ENCODE measurements at places on chromosomes 7 and 10.

DNA sequence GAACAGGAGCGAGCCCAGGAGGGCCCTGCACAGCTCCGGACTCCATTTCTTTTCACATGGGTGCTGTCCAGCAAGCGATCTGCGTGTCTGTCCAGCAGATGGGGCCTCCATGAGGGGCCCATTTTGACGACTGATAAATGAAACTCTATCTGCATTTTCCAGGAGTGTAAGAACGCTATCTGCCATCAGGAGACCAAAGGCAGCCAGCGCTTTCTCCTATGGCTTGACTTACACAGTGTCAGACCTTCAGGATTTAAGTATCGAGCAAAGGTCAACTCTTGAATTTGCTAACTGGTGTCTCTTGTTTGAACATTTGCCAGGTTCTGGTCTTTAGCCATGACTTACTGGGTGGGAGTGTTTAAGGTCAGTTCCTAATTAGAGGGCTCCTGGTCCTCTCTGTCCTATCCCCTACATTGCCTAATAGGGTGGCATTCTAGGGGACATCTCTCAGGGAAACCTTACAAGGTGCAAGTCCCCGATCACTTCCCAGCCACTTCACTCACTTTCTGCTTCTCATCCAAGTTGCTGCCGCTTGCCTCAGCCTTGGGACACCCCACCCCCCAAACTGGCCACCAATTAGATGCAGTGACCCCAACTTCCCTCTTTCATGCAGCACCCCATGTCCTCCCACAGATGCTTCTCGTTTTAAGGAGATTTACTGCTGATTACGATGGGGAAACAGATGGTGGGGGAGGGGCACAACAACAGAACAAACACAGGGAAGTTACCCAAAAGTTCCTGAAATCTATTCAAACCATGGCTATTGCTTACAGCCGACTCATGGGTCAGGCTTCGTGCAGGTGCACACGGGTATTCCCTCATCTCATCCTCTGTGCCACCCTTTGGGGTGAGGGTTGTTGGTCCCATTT is 20.0 kb downstream of the VSIR start:
- no peak for DNase-seq

GRCh38 chr7:97179454-97180104 is 62.1 kb downstream of the SDHAF3 start:
- DNase-seq, result peak; percentile 59

- DNase-seq, result no peak
These were observed 57.2 kb downstream of the CALML3 start for GRCh38 chr10:5581670-5582566.

GRCh38 chr10:98323221-98324164 is 55.5 kb upstream of the LOXL4 start:
- DNase-seq, result no peak

GRCh38 chr10:93267521-93267920 is 193.8 kb downstream of the CYP26A1 start:
- no peak for DNase-seq

GRCh38 chr7:91614431-91614830 is 266.1 kb downstream of the MTERF1 start:
- no peak for DNase-seq

DNA sequence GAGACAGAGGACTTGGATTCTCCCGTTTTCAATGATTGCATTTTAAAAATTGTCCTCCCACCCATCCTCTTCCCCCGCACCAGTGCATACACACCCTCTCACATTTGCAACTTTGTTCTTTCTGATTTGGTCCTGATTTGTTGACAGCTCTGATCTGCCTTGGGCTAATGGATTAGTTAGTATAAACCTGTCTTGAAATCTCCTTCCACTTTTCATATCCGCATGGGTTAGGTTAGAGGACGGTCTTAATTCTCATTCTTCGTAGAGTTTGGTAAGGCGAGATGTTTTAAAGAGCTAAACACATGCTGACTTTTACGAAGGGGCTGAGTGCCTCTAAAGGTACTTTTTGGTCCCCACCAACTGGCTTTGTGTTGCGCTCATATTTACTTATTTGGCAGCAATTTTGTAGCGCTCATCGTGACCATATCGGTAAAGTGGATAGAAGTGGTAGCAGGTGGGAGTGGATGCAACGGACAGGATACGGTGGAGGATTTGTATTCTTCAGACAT is 1.1 kb downstream of the AHR start:
- peak; percentile 36 for DNase-seq

DNA sequence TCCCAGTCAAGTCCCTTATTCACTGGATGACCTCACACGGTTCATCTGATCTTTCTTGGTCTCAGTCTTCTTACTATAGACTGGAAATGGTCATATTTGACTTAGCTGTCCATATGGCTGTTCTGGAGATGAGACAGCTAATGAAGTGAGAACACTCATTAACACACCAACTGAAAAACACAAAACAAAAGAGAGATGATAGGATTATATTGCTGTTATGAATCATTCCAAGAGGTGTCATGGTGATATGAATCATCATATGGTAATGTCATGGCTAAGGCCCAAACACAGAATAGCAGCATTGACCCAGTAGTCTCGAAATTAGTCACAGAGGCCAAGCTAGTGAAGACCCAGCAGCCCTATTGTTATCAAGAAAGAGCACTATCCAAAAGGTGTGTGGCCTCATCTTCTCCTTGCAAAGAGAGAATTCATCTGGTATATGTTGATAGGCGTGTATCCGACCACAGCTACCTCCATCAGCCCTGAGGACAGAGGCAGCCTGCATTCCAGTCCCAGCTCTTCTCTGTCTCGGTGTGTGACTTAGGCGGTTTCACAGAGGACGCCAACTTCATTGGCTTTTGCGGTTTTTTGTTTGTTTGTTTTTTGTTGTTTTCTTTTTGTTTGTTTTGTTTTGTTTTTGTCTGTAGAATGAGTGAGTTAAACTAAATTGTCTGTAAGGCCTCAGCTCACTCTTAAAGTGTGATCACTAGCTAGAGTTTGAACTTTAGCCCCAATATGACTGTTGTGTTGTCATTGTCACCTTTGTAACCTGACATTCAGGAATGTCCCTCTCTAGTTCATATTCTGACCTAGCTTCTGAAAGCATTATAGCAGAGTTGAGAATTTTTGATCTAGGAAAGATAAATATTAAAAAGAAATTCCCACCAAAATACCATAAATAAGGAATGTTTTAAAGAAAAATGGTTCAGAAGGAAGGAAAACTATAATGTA is 97.4 kb upstream of the PDCD4 start:
- no peak for DNase-seq

DNA sequence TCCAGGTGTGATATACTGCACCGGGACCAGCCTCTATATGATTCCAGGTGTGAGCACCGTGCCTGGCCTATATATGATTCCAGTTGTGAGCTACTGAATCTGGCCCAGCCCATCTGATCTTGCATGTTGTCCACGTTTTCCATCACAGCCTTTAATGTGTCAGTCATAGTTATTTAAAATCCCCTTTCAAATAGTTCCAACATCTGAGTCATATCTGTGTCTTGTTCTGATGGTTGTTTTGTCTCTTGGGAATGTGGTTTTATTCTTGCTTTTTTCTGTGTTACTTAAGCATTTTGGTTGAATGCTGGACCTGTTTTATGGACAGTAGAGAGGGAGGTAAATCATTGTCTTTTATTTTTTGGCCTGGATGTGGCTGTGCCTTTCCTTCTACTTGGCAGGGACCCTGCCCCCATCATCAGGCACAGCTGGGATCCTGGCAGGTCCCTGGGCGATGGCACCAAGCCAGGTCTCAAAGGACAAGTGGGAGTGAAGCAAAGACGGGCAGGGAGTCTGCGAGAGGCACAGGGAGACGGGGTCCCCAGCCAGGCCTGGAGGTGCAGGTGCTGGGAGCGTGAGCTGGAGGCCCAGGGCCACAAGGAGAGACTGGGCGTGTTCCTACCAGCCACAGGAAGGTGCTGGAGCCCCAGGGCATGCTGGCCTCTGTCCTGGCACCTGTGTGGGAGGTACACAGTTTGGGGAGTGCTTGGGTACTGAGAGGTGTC is 94.7 kb downstream of the DYNC2I1 start:
- no peak for DNase-seq

DNA sequence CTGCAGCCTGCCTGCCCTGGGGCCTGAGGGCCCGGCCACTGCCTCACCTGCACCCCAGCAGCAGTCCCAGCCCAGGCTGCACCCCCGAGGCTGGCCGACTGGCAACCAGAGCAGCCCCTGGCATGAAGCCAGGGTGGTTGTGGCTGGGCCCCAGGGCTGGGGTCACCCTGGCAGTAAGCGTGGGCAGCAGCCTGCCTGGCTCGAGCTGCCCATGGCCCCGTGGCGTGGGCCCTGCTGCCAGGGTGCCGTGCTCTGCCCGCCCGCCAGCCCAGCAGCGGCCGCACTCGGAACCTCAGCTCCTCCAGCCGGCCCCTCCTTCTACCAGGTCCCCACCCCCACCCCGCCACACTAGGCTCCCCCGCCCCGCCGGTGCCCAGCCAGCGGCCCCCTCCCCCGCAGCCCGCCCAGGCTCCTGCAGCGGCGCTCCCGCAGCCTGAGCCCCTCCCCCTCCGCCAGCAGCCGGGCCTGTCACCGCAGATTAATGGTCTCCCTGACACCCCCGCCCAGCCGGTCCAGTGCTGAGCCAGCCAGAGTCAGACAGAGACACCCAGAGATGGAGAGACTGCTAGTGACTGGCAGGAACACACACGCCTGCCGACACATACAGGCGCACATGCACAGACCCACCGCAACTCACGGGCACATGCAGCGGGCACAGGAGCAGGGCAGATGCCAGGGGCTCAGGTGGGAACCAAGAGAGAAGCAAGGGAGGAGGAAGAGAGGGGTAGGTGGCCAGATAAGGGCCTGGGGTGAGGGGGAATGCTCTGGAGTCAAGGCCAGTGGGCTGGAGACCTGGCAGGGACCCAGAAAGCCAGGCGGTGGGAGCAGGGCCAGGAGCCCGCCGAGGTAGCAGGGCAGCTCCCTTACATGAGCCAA is 22.4 kb downstream of the KCNH2 start:
- DNase-seq, result peak; percentile 82

DNA sequence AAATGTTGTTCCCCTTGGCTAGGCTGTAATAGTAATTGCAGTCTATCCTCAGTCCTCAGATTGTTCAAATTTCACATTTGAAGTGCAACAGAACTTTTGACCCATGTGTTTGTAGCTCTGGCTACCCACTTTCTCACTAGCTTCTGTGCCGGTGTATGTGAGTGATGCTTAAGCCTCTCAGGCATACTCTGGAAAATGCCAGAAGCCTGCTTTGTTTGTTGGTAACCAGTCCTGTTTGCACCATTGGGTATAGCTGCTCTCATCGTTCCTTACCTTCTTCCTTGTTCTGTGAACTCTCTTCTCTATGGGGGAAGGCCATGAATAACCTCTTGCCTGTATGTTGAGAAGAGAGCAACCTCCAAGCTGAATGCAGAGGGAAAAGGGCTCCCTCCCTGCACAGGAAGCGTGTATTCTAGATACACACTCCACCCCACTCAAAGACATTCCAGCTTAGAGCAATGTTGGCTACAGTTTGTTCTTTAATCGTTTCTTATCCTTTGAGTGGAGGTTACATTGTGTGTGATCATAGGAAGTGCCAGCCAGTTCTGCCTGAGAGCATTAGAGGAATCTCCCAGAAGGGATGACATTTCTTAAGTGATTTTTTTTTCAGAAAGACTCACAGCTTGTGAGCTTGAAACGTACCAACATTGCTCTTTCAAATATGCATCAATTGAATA is 40.5 kb downstream of the C1QL3 start:
- no peak for DNase-seq

- no peak for DNase-seq
These were observed 94.9 kb downstream of the NKX6-2 start for GRCh38 chr10:132690821-132691610.

DNA sequence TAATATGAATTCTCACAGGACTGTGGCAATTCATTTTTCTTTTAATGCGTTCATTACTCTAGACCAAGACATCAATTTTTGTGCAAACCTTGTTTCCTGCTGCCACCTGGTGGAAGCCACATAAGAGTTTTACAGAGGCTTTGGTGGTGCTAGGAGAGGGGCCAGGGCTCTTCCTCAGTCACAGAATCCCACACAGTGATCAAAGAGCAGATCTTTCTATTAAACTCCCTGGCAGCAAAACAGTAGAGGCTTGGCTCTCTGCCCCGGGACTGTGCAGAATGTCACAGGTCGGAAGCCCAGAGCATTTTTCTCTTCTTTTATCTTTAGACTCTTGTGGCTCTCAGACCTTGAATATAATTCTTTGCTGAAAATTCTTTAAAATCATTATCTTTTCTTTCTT is 506.4 kb upstream of the C7orf33 start:
- DNase-seq, result no peak

DNA sequence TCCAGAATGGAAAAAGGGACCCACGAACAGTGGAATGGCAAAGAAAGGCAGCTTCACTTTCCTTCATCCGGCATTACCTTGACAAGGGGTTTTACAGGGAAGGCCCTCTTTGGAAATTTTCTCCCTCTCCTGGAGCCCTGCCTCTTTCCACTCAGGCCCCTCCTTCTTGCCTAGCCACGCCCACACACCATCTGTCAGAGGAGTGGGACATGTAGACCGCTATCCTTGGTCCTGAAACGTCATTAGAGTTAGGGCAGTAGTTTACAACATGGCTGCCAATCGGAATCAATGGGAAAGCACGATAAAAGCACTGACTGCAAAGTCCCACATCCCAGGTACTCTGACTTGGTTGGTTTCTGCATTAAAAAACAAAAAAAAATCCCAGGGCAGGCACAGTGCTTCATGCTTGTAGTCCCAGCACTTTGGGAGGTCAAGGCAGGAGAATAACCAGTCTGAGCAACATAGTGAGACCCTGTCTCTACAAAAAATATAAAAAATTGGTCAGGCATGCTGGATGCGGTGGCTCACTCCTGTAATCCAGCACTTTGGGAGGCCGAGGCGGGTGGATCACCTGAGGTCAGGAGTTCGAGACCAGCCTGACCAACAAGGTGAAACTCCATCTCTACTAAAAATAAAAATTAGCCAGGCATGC is 96.4 kb downstream of the MARCHF5 start:
- no peak for DNase-seq

DNA sequence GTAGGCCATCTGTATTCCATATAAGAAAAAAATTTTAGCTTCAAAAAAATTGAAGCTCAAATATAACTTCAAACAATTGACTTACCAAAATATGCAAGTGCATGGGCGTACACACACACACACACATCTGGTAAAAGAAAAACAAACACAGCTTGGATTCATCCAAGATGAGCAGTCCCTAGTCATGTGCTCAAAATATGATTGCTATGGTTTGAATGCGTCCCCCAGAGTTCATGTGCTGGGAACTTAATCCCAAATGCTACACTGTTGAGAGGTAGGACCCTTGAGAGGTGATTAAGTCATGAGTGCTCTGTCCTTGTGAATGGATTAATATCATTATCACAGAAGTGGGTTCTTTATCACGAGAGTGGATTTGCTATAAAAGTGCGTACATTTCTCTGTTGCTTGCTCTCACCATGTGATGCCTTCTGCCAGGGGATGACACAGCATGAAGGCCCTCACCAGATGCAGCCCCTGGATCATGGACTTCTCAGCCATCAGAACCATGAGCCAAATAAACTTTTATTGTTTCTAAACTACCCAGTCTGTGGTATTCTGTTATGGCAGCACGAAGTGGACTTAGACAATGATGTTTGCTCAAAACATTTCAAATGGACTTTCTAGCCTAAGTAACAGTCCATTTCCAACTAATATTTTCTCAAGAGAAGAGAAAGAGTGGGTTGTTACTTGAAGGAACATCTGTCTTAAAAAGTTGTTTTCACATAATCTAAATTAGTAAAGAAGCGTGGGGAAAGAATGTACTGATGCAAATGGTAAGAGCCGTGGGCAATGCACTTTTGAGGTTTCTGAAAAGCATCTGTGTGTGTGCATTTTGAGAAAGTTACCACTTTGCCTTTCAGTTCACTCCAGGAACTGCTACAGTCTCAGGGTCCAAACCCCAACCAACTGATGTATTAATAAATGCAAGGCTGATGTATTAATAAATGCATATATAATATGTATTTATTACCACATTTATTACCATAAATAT is 15.1 kb upstream of the SVIL start:
- no peak for DNase-seq
